Osteoblast (primary cell): ENCODE measurements at places on chromosomes 2 and 18.

DNA sequence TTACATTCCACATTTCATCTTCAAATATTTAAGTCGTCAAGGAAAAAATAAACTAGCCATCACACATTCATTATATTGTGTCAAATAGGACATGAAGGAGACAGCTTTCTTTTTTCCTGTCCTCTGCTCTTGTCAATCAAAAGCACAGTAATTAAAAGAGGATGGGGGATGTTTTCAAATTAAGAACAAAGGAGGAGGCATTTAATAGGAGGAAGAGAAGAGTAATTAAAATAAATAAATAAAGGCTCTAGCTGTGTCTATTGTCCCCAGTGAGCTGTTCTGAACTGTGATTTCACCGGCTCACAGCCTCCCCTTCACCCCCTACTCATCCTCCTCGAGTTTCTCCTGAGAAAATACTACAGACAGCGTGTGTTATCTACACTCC is 1377.1 kb upstream of the PIK3C3 start:
- no peak for DNase-seq

DNA sequence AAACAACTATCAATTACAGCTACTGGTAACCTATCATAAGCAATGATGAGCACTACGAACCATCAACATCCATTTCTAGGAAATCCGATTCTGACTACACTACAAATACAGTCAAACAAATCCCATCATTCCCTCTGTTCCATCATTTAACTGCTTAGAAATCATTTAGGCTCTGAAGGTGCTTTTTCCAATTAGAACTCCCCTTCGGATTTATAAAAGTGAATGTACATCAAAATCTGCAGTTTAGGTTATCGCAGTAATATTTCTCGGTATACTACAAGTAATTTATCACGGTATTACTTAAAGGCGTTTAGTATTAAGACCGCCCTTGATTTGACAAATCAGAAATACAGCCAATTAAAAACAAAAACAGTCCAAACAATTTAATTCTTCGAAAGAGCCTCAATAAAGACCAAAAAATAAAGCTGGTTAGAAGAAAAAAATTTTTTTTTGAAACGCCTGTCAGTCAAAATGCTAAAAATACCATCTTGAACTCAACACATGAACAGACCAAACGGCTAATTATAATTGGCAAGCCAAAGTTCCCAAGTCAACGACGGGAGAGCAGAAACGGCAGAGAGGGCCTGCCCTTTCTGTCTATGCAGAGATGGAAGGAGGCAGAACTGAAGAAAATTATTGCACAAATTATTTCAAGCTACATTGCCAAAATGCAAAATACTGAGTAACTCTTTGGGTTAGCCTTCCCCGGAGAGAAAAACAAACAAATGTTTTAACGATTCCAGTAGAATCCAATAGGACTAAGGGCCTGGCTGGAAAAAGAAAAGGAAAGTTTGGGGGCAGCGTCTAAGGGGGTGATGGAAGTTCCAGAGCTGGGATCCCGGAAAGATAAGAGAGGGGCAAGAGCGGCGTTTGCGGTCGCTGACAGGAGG is 1.2 kb downstream of the VPS54 start:
- peak; percentile 82 for DNase-seq

DNA sequence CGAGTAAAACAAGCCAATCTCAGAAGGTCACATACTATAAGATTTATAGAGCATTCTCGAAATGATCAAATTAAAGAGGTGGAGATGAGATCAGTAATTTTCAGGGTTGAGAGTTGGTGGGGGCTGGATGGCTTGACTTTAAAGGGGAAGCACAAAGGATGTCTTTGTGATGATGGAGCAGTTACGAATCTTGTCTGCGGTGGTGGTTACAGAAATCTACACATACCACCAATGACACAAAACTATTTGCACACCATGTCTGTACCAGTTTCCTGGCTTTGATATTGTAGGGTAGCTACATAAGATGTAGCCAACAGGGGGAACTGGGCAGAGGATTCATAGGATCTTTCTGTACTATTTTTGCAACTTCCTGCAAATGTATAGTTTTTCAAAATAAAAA is 190.6 kb upstream of the SMIM21 start:
- DNase-seq: no peak

- peak; percentile 74 for DNase-seq
These were observed 282.0 kb upstream of the SIX2 start for GRCh38 chr2:45291296-45291701.

DNA sequence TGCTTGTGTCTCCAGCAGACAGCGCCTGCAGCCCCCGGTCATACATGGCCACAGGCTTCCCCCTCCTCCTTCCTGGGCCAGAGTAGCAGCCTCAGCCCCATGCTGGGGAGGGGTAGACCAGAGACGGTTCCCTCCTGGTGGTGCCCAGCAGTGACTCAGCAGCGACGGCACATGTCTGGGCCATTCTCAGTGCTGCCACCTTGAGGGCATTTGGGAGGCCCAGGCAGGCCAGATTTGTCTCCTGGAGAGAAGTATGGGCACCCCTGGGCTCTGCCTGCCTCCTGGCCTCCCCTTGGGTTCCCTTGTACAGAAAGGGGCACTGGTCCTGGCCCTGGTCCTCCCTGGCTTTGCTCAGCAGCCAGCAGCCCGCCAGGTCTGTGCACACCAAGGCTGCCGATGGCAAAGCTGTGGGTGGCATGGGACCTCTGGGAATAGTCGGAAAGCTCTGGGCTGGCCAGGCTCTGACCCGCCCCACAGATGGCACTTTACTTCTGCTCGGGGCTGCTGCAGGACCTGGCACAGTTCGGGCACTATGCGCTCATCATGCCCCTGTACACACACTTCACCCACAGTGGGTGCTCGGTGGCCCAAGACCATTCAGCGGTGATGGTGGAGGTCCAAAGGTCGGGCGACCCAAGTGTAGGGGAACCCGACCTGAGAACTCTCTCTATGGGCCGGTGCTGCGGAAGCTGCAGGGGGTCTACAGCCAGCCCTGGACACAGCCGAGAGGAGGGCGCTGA is 11.4 kb upstream of the ALPI start:
- DNase-seq: peak; percentile 98

DNA sequence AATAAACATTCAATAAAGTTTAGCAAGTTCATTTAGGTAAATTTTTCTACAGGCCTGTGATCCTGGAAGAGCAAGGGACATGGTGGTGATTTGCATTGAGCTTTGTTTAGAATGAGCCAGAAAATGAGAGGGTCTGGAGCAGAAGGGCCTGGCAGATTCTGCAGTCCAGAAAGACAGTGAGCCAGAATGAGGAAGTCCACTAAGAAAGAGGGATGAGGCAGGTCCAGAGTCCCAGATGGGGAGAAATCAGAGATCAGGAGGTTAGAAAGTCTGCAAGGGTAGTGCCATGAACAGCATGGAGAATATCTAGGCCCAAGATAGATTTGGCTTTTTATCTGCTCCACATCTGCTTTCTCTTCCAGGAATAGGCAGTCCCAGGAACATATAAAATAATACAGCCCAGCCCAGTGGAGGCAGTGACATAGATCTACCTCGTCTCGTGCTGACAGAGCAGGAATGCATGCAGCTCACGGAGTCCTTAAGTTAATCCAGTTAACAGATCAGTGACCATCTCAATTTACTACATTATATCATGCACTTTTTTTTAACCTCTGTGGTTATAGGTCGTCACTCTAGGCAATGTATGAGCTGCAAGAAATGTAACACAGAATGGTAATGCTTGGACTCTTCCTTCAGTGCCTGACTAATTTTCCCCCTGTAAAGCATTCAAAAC is 429.0 kb downstream of the SUCLG1 start:
- no peak for DNase-seq

DNA sequence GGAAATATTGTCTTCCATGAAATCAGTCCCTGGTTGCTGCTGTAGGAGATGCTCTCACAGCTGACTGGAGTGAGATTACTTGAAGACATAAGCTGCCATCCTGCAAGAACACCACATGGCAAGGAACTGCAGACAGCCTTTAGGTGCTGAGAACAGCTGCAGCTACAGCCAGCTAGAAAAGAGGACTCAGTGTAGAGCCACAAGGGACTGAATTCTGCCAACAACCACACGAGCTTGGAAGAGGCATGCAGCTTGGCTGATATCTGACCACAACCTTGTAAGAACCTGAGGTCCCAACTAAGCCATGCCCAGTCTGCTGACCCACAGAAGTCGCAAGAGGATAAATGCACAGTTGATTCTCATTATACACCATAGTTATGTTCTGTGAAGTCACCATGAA is 181.8 kb upstream of the ARL4C start:
- DNase-seq: no peak

DNA sequence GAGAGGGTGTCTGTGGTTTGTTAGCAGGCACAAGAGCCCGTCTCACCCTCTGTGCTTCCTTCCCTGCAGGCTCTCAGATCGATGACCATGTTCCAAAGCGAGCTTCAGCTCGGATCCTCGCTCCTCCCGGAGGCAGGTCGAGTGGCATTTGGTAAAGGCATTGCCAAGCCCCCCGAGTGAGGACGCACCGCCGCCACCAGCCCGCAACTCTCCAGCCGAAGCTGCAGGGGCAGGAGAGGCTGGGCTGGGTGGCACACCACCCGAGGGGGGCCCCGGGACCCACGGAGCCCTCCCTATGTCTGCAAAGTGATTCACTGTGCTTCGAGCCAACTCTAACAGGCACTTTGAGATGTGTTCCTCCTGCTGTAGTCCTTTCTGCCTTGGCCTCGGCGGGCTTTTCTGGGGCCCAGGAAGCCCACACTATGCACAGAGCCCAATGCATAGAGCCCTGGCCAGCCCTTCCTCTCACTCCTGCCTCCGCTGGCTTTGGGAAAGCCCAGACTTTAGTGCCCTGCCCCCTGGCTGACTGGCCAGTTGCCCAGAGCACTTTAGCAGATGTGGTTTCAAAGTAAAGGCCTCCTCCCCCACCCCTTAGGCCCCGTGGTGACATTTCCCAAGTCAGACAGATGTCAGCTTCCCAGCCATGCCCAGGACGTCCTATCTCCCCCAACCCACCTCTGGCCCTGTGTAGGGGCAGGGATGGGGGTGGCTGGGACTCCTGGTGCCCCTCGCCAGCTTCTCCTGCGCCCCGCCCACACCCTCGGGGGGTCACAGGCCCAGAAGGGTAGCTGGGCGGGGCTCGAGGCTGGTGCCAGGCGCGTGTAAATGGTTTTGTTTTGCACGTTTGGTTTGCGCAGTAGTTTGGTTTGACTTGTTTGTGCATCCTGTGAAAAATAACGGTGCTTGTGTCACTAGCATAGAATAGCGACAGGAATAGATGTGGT is 23.3 kb upstream of the MAPRE3 start:
- DNase-seq: no peak
